Dermis lymphatic vessel endothelial cell (primary cell): ENCODE measurements at places on chromosomes 2 and 18. TPM values are rescaled to one million over a fixed set of nuclear protein-coding genes. Genes with fewer than 3 reads are reported as not detected.

ONECUT2 gene
- total RNA-seq = under 0.01 TPM in 1 of 2 replicates, not detected in the other

HOXD8 gene
- total RNA-seq = 23.8 and 44.3 TPM in 2 replicates

DRC1 gene
- not detected in 2 replicates for total RNA-seq

HOXD1 gene
- total RNA-seq = 5.9 and 10.0 TPM in 2 replicates
